ENCODE measurements at places on chromosomes 2 and 18.

- DNase-seq, result no peak
Measured at GRCh38 chr2:38723173-38723572, 28.0 kb downstream of the SRSF7 start.

GRCh38 chr18:35337286-35337685 is 6.9 kb downstream of the ZNF24 start:
- no peak for DNase-seq

- no peak for DNase-seq
Measured at GRCh38 chr2:233336541-233336940, 17.8 kb upstream of the DGKD start.

DNA sequence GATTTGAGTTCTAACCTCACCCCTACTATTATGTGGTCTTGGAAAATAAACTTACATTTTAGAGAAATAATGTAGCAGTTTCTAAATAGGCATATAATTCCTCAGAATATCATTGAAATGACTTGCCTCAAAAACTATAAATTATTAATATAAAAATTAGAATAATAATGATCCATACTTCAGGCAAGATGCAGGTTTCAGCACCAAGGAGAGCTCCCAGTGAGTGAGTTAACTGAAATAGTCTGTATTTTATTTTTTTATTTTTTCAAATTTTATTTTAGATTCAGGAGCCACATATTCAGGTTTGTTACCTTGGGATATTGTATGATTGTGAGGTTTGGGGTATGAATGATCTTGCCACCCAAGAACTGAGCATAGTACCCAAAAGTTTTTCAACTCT is 472.2 kb upstream of the DCC start:
- DNase-seq, result peak; percentile 57

DNA sequence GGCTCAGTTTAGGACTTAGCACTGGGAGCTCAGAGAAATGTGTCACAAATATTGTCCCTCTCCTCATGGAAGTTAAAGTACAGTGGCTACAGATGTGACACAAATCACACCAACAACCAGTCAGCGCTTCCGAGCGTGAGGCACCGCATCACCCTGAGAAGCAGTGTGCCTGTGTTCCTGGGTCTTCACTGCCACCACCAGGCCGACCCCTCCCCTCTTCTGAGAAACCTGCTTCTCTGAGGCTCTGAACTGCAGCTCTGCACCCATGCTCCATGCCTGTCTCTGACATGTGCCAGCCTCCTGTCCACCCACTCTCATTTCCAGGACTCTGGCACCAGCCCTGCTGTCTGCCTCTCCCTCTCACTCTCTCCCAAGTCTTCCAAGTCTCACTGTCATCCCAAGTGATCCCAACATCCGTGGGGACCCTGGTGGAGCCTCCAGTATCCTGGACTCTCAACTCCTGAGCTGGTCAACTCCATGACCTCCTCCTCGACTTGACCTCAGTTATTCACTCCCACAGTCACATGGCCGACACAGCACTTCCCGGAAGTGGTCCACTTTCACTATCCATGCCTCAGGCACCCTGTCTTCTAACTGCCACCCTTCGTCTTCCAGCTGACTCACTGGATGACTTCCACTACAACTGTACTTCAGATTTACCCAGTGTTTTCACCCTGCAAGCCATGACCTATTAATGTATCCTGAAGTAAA is 73.5 kb downstream of the FBXO15 start:
- DNase-seq, result no peak

DNA sequence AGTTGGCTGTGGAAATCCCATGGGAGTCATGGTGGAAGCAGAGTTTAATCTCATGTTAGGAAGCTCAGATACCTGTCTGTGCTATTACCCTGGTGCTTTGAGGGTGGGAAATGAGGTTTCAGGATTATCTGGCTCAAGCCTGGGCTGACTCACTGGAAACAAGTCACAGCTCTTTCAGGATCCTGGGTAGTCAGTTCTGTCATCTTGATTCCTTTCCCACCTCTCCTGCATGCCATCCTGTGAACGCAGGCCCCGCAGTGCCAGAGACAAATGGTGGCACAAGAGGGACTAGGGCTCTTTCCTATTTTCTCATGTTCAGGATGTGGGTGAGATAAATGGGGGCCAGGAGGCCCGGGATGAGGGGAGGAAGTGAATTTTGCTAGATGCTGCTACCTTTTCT is 3.7 kb upstream of the FAM136A start:
- no peak for DNase-seq

- peak; percentile 48 for DNase-seq
Measured at GRCh38 chr18:63829886-63830285, 54.7 kb downstream of the SERPINB7 start.

DNA sequence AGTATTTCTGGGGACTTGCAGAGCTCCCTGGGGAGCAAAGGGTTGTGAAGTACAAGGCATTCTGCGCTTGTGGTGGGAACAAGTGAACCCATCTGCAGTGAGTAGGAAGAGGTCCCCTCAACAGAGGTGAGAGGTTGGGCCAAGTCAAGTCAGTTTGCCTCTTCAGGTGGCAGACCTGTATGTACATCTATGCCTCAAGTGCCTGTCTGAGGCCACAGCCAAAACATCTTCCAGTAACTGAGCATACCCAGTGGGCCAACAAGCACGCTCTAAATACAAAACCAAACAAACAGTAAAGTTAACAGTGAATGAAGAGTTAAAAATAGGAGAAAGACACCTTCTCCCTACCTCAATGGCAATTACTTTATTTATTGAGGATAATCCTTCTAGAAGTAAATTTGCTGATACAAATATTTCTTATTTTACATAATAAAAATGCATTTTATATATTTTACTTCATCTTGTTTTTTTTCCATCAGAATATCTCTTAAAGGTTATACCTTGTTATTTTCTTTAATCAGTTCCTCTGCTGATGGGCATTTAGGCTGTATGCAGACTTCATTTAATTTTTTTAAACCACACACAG is 2.5 kb downstream of the GYPC start:
- DNase-seq, result no peak

DNA sequence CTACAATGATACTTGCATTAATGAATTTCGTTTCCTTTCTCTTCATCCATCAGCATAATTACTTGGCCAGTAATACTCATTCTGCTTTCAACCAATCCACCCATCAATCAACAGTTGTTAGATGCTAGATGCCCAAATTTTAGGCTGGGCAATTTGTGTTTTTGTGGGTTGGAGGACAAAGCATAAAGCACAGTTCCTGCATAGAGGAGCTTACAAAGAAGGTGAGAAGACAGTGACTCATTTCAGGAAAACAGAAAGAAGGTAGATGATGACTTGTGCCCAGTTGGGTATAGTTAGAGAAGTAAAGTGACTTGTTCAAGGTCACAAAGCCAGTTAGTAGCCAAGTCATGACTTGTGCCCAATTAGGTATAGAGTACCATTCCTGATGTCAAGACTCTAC is 1186.8 kb upstream of the CELF4 start:
- DNase-seq, result no peak

- no peak for DNase-seq
Measured at GRCh38 chr18:40250236-40250635, 1704.8 kb upstream of the PIK3C3 start.

GRCh38 chr2:236338495-236339184 is 74.4 kb upstream of the ASB18 start:
- peak; percentile 5 for DNase-seq

DNA sequence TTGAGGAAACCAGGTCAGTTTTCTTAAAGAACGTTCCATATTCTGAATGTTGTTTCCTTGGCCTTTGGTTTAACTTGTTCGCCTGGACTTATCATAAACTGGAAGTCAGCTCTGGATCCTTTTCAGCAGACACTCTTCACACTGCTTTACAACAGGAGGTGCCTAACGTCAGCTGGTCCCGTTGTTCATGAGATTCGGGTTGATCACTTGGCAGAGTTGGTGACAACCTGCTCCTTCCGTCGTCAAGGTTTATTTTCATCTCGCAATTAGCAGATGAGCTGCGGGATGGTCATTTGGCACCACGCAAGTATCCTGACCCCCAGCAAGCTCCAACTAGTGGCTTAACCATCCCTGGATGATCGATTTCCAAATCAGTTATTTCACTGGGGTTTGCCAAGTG is 23.0 kb upstream of the BIN1 start:
- DNase-seq, result no peak

DNA sequence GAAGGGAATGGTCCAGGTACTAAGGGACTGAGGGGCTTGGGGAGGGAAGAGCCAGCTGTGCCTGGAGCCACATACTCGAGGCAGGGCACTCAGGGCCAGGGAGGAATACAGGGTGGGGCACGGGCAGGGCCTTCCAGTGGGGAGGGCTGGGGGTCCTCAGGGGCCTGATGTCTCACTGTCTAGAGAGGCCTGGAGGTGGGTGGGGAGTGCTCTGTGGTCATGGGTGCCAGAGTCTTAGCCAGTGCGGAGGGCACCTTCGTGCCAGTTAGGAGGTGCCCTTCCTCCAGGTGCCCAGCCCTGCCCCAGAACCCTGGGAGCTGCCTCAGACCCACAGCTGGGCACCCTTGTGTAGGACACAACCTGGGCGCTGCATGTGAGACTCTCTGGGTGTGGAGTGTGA is 81.2 kb downstream of the SMAD7 start:
- DNase-seq, result no peak

DNA sequence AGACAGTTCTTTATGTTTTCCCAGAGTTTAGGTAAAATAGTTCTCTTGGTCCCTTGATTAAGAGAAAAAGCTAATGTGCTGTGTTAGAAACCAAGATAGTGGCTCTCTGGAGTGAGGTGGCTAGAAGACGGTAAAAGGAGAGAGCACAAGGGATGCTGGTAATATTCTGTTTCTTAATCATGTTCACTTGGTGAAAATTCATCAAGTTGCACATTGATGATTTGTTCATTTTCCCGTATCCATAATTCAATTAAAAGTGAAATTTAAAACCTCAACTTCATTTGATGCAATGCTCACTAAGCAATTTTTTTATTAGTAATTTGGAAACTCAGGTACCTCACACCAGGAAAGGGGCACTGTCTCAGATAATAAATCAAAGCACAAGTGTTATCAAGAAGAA is 113.8 kb downstream of the NBAS start:
- no peak for DNase-seq

DNA sequence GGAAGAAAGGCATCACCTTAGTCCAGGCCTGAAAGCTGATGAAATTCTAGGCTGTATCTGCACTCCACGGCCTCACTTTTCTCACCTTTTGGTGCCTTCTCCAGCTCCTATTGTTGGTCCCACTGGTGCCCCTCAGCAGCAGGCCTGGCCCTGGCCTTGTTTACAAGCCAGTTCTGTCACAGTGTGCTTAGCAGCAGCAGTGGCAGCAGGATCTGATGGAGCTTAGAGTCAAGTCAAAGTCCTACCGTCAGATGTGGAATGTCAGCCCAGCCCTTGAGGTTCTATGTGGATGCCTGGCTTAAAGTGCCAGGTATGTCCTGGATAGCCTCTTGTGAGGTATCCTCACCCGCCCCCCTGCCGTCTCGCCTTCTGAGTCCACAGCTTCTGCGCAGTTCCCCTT is 281.3 kb downstream of the SUCLG1 start:
- DNase-seq, result no peak

DNA sequence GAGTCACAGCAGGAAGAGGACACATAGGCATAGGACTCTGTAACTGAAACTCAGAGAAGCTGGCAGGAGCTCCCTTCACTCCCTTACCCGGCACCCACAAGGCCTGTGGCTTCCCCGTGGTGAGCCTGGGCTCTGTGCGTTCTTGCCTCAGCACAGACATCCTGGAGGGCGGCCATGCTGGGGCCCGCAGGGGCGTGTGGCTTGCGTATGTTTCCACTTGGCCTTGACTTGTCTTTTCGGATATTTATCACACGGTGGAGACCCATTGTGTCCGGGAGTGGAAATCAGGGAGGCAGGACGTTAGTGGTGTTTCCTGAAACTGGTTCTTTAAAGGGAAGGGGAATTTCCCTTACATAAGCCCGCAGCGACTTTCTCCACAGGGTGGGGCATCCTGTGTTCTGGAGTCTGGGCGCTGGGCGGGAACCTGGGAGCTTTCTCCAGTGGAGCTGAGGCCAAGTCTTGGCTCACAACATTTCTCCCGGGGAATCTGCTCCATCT is 49.9 kb upstream of the EML6 start:
- no peak for DNase-seq

DNA sequence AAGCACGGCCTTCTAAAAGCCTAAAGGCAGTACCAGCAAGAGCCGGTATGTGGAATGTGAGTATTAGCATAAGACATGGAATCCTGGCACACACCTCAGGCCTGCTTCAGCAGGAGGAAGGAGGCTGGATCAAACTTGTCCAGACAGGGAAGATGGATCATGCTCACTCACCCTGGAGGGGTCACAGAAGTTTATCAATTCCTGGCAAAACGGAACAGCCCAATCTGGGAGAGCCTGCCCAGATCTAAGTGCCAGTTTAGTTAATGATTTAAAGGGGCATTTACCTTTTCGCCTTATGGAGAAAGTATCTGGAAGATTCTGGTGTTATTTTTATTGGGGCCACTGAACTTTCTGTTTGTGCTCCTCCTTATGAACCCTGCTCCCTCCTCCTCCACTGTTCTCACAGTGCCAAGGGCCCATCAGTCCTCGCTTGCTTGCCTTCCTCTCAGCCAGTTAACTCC is 58.3 kb upstream of the NFE2L2 start:
- no peak for DNase-seq

GRCh38 chr2:171185941-171186340 is 25.2 kb upstream of the TLK1 start:
- peak; percentile 63 for DNase-seq

GRCh38 chr18:68436485-68436884 is 278.4 kb downstream of the TMX3 start:
- DNase-seq, result peak; percentile 30

GRCh38 chr2:40178971-40179370 is 272.9 kb downstream of the SLC8A1 start:
- DNase-seq, result no peak

DNA sequence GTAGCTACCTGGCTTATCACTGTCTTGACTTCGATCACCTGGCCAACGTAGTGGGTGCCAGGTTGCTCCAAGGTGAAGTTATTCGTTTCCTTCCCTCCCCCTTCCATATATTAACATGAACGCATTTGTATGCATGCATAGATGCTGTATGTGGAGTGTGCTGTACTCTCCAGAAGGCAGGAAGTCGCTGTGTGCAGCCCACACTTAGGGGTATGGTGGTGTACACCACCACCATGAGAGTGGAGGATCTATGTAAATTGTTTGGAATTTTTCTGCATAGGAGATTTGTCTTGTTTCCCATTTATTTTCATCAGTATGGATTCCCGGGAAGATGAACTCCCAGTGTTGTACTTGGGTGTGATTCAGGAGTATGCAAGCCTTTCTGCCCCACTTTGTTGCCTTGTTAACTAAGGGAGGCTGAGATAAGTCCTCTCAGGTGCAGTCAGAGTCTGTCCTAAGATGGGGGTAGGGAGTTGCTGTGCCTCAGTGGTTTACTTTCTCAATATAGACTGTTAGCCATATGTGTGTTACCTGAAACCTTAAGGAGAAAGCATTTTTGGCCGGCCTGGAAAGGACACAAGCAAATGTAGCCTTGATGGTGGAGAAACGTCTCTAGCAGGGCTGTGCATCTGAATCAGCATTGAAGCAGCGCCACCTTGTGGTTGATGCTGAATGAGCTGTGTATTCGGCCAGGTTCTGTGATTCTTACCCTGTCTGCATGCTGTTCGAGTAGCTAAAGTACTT is 149.8 kb downstream of the TANC1 start:
- peak; percentile 94 for DNase-seq

DNA sequence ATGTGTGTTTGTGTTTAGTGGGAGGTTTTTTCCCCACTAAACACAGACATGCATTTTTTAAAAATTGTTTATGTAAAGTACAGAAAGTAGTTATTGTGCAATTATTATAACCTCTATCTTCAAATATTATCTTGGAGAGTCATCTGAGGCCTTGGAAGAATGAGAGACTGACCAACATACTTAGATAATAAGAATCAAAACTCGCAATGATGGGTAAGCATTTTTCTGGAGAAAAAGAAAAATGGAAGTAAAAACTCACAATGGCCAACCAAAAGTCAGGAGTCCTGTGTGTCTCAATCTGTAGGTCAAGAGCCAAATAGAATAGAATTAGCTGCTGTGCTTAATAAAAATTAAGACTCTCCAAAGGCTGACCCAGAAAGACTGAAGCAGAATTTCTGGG is 43.0 kb downstream of the MEMO1 start:
- DNase-seq, result peak; percentile 41

Data from adipocyte (in vitro differentiated cells).